ENCODE measurements at places on chromosomes 7 and 10.
A peak's percentile ranks its signal among the peaks of the same experiment; 100 is the strongest.

DNA sequence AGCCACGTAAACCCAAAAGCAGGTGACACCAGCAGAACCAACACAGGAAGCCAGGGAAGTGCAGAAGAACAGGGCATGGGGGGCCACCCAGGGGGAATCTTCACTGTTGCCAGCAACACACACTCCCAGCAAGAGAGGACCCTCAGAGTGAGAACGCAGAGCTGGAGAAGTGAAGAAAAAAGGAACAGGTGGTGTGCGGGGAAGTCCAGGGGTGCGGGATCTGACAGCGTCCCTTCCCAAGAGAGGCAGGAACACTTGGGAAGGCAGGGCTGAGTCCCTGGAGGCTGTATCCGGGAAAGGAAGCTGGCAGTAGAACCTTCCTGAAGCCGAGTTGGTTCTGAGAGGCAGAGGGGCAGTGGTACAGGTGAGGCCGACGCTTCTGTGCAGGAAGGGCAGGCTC lies 27.7 kb downstream of the AGAP4 start:
- DNase-seq: no peak

GRCh38 chr10:63489838-63490237 lies 24.1 kb upstream of the JMJD1C start:
- no peak for DNase-seq

DNA sequence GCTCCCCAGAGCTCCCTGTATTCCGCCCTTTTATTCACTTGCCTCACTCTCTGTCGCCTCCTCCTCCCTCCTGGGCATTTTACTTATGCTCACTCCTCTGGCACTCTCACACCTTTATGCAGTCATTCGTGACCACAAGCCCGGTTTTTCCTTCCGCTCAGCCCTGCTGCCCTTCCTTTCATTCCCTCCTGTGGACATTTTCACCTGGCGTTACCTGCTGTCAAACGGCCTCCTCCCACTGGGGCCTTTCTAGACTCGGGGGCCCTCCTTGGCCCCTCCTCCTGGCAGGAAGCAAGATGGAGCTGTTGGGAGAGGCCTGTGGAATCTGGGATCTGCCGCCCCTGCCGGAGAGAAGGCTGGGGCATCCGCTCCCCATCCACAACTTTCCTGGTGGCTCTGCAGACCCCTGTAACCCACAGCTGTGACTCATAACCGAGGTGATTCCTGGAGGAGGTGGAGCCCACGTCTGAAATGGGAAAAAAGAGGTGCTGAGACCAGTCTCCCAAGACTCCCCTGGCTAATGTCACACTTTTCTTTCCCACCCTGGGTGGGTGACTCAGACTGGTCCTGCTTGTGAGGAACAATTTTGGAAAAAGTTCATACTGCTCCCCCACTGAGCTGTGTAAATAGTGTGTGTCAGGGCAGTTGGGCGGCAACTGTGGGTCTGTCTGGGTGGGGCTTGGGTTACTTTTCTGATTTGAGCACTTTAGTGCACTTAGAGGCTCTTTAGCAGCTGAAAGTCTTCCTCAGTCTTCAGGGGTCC lies 1.2 kb downstream of the VCL start:
- DNase-seq: peak; percentile 93

DNA sequence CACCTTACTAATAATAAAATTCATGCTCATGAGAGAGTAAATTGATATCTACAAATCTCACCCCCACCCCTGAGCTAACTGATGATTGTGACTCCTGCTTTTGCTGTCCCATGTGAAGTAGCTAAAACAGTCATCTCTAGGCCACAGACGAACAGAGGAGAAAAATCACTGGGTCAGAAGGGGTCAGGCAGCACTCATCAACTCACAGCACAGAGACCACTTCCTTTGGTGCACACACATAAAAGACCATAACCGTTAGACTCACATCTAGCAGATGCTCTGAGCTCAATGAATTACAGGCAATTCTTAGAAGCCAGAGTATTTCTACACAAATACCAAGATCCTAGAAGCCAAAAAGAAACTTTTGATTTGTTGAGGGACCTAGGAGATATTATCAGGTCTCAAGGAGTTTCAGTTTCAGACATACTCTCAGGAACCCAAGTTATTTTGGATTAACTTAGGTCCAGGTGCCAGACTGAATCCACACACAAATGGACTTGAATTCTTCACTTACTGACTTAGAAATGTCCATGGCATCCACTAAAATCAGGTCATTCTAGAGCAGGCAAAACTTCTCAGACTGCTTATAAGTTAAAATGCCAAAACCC lies 65.0 kb upstream of the TES start:
- DNase-seq: no peak
